HS-5 (cell line): ENCODE measurements at places on chromosomes 7 and 10.

- DNase-seq: no peak
Measured at GRCh38 chr10:13272164-13272571, 27.7 kb downstream of the PHYH start.

GRCh38 chr10:71398976-71399375, 2.3 kb downstream of the CDH23 start:
- no peak for DNase-seq

DNA sequence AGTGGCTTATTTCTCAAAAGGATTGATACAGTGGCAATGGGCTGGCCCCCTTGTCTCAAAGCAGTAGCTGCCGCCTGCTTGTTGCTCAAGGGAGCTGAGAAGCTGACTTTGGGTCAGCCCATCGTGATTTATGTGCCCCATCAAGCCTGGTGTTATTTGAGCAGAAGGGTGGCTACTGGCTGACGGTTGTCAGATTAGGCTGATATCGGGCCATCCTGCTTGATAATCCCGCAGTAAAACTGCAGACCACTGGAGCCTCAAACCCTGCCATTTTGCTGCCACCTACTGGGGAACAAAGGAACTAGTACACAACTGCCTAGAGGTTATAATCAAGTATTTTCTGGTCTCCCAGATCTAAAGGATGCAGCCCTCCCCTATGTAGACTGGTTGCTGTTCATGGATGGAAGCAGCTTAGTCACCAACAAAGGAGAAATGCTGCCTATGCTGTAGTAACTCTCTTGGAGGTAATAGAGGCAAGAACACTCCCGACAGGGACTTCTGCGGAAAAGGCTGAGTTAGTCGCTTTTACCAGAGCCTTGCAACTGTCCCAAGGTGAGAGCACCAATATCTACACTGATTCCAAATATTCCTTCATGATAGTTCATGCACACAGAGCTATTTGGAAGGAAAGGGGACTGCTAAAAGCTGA, 65.9 kb upstream of the ZNF92 start:
- no peak for DNase-seq

- DNase-seq: no peak
Measured at GRCh38 chr10:132939957-132940790, 2.2 kb downstream of the CFAP46 start.

DNA sequence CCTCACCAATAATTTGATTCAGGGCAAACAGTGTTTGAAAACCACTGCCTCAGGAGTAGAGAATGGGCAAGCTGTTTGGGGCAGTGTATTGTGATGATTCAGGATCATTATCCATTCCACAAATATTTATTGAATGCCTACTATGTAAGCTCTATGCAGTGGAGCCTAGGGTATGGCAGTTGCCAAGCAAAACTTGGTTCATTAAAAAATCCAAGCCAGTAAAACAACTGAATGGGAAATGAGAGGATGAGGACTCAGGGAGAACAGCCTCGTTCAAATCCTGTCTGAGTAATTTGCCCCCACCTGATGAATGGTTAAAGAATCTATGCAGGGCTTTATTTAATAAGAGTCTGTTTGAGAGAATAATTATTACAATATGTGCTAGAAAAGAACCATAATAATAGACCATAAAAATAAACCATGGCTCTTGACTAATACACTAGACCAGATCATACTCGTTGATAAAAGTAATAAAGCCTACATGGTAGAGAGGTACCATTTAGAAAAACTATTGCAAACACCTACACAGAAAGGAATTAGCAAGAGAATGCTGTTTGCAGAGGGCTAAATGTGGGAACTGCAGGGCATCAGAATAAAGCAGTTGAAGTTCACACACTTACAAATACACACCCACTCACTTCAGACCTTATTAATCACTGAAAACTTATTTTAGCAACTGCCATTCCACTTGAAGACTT, 71.7 kb downstream of the CREB5 start:
- peak; percentile 92 for DNase-seq

GRCh38 chr10:92222603-92223262, 68.1 kb downstream of the CPEB3 start:
- peak; percentile 60 for DNase-seq

DNA sequence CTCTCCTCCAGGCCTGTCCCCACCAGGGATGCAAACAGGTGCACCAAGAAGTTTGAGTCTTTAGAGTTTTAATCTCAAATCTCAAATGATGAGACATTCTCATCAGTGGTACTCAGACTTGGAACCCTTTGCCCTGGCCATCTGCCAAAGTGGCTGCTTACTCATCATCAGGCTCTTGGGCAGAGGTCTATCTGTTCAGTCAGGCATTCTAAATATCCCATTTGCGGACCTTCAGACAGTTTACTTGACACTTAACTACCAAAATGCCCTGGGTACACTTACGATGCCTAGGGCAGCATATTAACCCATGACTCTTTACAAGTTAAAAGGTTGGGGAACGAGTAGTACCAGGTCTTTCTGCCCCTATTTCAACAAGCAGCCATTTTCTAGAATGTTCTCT, 61.2 kb upstream of the YAE1 start:
- peak; percentile 72 for DNase-seq

GRCh38 chr7:22256541-22257096, 100.3 kb downstream of the RAPGEF5 start:
- no peak for DNase-seq

DNA sequence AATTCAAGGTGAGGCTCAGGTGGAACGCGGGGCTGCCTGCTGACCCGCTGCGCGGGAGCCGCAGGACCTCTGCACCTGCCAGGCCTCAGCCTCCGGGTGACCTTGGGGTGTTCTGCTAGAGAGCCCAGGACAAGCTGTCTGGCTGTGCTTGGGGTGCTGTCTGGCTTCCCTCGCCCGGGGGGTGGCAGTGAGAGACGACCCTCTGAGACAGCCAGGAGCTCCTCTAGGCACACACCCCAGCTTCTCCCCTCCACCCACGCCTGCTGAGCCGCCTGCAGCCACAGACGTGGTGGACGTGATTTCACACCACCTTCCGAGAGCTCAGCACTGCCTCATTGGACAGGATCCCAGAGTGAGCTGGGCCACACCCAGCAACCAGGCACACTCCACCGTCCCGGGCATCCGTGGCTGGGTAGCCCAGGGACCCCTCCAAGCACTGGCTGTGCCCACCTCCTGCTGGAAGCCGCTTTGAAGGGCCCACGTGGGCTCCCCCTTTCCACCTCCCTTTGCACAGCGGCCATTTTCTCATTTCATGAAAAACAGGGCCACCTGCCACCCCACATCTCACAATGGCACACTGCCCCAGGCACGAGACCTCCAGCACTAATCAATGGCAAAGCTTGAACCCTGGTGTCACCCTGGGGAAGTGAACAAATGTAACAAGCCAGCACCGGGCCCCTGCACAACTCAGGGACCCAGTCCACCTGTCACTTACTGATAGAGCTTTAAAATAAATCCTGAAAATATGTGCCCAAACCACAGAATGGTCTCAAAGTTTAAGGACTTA, 35.0 kb downstream of the ZFAND2A start:
- DNase-seq: no peak

GRCh38 chr7:91780521-91780920, 100.0 kb downstream of the MTERF1 start:
- no peak for DNase-seq

- no peak for DNase-seq
Measured at GRCh38 chr7:100156331-100157068, 2.0 kb downstream of the TRAPPC14 start.

GRCh38 chr10:22150842-22151241, 67.0 kb downstream of the EBLN1 start:
- no peak for DNase-seq

GRCh38 chr10:88707429-88708155, 1.5 kb downstream of the LIPK start:
- peak; percentile 55 for DNase-seq

DNA sequence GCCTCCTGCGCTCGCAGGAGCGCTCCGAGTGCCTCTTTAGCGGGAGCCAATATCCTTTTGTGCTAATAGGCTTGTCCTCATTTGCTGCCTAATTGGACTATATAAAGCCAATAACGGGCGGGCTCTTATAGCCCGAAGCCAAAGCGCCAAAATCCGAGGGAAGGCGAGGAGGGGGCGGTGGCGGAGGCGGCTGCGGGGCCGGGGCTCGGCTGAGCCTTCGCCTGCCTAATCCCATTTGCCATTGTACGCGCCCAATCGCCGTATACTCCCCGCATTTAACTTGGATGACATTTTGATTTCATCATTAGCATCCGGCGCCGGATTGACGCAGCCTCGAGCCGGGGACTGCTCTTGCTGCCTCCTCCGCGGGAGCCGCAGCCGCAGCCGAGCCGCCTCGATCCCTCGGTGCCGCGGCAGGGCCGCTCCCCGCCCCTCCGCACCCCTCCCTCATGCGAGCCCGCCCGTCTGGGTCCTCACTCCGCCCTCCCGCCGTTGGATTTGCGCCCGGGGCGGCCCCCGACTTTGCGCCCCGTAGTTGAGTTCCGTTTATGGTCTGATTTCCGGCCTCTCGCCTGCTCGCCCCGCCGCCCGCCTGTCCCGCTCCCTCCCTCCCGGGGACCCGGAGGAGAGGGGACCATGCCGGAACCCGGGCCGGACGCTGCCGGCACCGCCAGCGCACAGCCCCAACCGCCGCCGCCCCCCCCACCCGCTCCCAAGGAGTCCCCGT, at the start of gene HMX3:
Gene HMX3, plus strand, starts transcription at position 556 of the 727 bp plus-strand sequence. Its CDS starts 81 bp downstream, at position 637.
- DNase-seq: no peak

- no peak for DNase-seq
Measured at GRCh38 chr10:124225029-124225466, 131.7 kb upstream of the CHST15 start.

DNA sequence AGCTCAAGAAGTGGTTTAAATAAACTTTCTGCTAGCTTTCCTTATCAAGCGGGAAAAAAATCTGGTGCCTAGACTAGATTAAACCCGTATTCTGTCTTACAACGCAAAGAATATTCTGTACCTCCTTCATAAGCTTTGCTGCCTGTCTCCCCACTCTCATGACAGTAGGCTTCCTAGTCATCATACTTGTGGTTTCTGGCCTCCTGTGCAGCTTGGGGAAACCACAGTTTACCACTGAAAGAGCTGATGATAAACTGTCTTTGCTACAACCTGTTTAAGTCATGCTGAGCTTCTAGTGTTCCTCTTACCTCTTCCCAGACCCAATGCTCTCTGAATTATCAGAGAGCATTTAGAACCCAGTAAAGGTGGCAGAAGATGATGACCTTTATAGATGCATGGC, 55.0 kb downstream of the PODXL start:
- DNase-seq: no peak

GRCh38 chr10:48231699-48232315, 42.7 kb downstream of the FRMPD2 start:
- no peak for DNase-seq

- no peak for DNase-seq
Measured at GRCh38 chr7:151509670-151510333, 9.9 kb downstream of the RHEB start.

DNA sequence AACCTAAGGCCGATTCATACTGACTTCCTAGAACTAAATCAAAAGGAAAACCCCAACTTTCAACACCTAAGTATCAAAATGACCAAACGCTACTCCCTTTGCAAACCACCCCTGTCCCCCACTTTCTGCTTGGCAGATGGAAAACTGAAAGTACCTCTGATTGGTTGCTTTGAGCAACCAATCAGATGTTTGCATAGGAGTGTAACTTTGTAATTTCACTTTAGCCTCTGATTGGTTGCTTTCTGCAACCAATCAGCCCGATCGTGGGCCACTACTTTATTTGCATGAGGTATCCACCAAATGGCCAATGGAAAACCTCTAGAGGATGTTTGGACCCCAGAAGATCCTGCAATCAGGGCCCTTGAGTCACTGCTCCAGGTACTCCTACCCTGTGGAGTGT, 12.3 kb upstream of the SNX10 start:
- DNase-seq: peak; percentile 11

GRCh38 chr10:98848361-98848760, 387.3 kb downstream of the HPSE2 start:
- no peak for DNase-seq

GRCh38 chr10:34838366-34838900, 23.3 kb upstream of the PARD3 start:
- no peak for DNase-seq

- DNase-seq: no peak
Measured at GRCh38 chr10:46106410-46107255, 60.6 kb upstream of the MSMB start.

DNA sequence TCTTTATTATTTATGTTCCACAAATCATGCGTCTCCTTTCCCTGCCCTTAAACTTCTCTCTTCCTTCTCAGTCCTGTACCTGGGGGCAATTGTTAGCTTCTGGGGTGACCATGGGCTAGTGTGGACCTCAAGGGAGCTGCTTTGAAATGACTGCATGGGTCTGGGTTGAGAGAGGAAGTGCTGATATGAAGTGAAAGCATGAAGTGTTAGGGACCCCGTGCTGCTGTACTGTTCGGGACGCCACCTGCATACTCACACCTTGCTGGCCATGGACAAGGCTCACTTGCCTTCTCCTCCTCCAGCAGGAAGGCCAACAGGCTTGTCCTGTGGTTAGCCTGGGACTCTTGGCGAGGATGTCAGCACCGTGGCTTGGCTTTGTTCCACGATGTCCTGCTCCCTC, 56.7 kb downstream of the MTPN start:
- no peak for DNase-seq

DNA sequence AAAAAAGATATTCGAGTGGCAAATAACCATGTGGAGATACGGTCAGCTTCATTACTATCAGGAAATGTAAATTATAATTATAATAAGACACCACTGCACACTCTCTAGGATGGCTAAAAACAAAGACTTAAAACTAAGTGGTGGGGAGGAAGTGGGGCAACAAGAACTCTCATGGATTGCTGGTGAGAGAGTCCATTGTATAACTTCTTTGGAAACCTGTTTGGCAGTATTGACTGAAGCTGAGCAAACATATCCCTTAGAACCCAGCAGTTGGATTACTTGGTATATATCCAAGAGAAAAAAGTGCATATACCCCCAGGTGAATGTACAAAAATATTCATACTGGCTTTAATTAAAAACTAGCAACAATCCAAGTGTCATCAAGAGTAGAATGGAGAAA, 133.7 kb upstream of the CTBP2 start:
- no peak for DNase-seq

DNA sequence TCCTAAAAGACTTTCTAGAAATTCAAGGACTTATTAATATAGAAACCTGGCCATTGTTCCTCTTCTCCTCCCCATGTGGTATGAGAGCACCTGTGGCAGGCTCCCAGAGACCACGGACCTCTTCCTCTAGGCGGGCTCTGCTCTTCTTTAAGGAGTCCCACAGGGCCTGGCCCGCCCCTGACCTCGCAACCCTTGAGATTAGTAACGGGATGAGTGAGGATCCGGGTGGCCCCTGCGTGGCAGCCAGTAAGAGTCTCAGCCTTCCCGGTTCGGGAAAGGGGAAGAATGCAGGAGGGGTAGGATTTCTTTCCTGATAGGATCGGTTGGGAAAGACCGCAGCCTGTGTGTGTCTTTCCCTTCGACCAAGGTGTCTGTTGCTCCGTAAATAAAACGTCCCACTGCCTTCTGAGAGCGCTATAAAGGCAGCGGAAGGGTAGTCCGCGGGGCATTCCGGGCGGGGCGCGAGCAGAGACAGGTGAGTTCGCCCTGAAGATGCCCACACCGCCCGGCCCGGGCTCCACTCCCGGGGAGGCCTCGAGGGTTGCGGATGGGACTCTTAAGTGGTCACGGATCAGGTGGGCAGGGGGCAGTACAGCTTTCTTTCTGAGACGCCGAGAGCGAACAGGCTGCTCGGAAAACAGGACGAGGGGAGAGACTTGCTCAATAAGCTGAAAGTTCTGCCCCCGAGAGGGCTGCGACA, at the start of gene SLC26A4:
Gene SLC26A4, plus strand, starts transcription at position 448 of the 700 bp plus-strand sequence. CDS start 814 bp downstream, outside the sequence.
- no peak for DNase-seq

- no peak for DNase-seq
Measured at GRCh38 chr7:156680281-156680680, 39.7 kb downstream of the RNF32 start.

- no peak for DNase-seq
Measured at GRCh38 chr7:76296743-76297740, 5.4 kb upstream of the HSPB1 start.

GRCh38 chr7:98210513-98211220, 572 bp upstream of the BHLHA15 start:
- DNase-seq: no peak
